ENCODE measurements at places on chromosomes 7 and 10.
A peak's percentile ranks its signal among the peaks of the same experiment; 100 is the strongest.

- peak; percentile 62 for DNase-seq
These were observed 19.4 kb downstream of the NOBOX start for GRCh38 chr7:144384071-144384470.

DNA sequence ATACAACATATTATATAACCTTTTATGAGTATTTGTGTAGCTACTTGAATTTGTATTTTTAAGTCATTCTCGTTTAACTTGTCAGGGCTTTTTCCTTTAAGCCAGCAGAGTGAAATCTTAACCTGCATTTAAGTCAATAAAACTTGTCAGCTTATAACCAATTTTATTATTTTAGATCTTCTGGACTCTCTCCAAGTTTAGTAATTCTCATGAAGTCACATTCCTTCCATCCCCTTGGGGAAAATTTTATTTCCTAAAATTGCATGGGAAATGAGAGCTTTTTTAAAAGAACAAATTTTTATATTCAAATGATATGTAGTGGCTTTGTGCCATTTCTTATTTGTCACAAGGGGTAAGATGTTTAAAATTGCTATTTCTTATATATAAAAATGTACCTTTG, 74.0 kb downstream of the SEPTIN7 start:
- DNase-seq = no peak

DNA sequence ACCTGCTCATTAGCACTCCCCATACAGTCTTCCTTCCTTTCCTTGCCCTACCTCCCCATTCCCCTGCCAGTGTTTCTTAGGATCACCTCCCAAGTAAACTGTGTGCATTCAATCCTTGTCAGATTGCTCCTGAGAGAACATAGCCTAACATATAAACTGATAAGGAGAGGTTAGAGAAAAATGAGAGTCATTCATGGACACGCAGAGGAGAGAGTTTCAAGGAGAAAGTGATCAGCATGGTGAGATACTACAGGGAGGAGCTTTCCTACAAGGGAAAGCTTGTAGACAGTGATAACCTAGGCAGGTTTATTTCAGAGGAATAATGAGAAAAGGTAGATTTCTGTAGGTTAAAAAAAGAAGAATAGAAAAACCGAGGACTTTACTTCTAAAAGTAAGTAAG, 2.8 kb upstream of the ZC3HAV1L start:
- no peak for DNase-seq

GRCh38 chr10:77649333-77650331, 12.0 kb upstream of the KCNMA1 start:
- DNase-seq = no peak

- no peak for DNase-seq
These were observed 42.6 kb downstream of the KIF20B start for GRCh38 chr10:89744026-89744425.

DNA sequence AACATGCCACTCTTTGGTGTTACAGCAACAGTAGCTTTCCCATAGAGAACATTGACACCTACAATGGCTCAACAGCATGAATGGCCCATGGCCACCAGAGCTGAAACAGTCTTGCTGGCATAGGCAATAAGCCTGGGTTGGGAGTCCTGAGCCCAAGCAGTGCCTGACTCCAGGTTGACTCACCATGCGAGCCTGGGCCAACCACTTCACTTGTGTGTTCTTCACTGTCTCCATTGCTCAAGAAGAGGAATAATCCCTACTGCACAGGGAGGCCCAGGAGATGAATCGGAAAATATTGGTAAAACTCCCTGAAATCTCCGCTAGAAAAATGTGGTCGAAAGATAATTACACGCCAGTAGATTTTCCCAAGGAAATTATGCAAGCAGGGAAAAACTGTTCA, 89.2 kb upstream of the INHBA start:
- no peak for DNase-seq

- no peak for DNase-seq
These were observed 79.3 kb downstream of the CTTNBP2 start for GRCh38 chr7:117793976-117794375.

DNA sequence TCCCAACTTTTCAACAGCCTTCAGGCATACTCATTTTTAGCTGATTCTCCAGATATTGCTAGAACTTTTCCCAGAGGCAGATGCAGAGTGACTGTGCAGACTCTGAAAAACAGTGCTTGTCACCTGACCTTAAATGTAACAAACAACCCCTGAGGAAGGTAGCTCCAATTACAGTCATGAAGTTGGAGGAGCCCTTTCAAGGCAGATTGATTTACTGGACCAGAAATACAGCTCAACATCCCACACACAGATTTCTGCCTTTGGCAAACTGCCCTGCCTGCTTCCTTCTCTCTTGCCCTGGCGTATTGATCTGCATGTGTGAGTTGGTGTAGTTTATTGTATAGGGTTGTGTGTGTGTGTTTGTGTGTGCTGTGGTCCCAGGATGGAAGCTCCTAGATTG, 38.5 kb downstream of the PYROXD2 start:
- DNase-seq = no peak

DNA sequence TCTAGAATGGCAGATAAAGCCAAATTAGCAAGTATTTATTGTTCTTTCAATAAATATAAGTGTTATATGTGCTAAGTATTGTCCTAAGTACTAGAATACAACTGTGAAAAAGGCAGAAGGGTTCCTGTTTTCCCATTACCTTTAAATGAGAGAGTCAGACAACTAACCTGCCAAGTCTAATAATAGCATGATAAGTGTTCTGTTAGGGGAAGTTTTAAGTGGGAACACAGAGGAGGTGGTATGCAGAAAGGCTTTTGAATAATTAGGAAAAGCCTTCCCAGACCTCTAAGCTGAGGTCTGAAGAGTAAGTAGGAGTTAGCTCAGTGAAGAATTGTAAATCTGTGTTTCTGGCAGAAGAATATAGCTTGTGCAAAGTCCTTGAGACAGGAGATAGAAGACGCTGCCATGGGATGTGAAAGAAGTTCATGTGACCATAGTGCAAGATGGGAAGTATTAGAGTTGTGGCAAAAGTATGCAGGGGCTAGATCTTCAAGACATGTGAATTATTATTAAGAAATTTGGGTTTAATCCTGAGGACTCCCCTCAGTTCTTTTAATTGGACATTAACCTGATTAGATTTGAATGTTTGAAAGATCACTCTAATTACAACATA, 12.5 kb downstream of the SHOC2 start:
- DNase-seq = no peak

- DNase-seq = no peak
These were observed 410.9 kb downstream of the TCERG1L start for GRCh38 chr10:130900441-130901160.

- DNase-seq = no peak
These were observed 203.2 kb upstream of the SHH start for GRCh38 chr7:156015237-156016020.

- DNase-seq = no peak
These were observed 101.2 kb upstream of the PARD3 start for GRCh38 chr10:34916314-34916713.

- DNase-seq = no peak
These were observed 402.5 kb downstream of the RPS24 start for GRCh38 chr10:78436222-78436573.

DNA sequence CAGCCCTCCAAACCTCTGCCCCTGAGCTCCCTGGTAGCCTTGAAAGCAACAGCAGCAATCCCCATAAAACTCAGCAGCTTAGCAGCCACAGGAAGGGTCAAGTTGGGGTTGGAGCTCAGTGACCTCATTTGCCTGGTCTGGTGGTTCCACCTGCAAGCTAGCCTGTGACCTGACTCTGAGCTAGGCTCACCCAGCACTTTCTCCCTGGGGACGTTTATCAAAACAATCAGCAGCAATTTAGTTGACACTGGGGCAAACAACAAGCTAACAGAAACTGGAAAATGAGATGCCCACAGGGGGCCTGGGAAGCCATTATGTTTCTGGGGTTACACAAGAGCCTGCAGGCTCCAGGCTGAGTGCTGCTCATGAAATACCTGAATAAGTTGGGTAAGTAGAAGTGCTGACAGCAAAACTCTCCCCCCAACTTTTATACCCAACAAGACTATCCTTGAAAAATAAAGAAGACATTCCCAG, 22.4 kb upstream of the CRYGN start:
- peak; percentile 18 for DNase-seq

DNA sequence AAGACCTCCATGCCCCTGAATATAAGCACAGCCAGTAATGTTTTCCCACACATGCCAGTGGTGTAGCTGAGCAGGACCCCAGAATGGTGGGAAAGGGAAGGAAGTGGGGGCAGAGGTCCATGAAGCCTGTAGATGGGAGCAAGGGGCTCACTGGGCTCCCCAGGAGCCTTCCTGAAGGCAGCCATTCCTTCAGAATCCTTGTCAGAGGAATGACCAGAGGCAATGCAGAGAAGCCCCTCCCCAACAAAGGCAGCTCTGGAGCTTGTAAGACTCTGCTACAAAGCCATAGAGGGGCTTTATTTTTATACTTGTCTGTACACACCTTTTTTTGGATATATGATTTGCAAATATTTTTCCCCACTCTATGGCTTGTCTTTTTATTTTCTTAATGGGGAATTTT, 165.0 kb upstream of the TCF7L2 start:
- no peak for DNase-seq

- peak; percentile 73 for DNase-seq
These were observed 327.6 kb downstream of the TNS3 start for GRCh38 chr7:47254081-47254977.

- no peak for DNase-seq
These were observed 16.0 kb downstream of the TCAF1 start for GRCh38 chr7:143885951-143886350.

DNA sequence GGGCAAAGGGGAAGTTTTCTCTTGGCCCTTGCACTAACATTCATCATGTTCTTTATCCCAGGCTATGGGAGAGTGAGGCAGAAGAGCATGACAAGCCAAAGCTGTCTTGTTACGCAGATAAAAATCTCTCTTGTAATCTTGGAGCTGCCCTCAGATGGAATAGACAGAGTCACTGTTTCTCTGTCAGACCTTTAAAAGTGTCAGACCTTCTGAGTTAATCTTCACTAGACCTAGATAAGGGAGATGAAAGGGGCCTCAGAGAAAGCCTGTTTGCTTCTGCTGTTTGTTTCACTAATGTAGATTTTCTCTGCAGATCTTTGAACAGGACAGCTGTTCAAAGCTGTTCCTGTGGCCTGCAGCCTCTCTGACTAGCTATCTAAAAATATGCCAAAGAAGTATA, 112.9 kb downstream of the KIF20B start:
- no peak for DNase-seq

- no peak for DNase-seq
These were observed 28.5 kb downstream of the OSBPL3 start for GRCh38 chr7:24951441-24951980.

- peak; percentile 47 for DNase-seq
These were observed 620 bp downstream of the BET1 start for GRCh38 chr7:94003446-94004023.

- no peak for DNase-seq
These were observed 248.1 kb downstream of the ABCA13 start for GRCh38 chr7:48419401-48419800.

DNA sequence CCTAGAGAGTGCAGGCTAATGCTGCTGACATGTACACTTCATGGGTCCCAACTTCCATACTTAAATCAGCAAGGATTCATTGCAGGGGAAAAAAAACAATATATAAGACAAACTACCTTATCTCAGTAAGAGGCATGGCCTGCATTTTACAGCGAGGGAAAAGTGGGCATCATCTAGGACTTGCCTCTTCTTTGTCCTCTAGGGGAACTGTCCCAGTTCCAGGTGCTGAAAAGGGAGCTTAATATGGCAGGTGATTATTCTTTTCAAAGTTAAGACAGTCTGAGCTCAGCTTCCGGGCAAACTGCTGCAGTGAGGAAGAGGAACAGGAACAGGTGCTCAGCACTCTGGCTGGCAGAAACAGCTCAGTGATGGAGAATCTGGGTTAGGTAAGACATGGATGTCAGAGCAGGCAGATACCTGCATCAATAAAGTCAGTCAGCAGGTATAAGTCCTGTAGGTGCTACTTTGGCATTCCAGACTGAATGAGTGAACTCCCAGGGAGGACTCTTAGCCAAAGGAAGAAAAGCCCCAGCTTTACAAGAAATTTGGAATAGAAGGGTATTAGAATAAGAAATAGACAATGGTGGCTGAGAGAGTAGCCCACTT, 147.2 kb downstream of the TMEM178B start:
- no peak for DNase-seq

GRCh38 chr10:26520575-26520974, 82.4 kb downstream of the APBB1IP start:
- DNase-seq = no peak

DNA sequence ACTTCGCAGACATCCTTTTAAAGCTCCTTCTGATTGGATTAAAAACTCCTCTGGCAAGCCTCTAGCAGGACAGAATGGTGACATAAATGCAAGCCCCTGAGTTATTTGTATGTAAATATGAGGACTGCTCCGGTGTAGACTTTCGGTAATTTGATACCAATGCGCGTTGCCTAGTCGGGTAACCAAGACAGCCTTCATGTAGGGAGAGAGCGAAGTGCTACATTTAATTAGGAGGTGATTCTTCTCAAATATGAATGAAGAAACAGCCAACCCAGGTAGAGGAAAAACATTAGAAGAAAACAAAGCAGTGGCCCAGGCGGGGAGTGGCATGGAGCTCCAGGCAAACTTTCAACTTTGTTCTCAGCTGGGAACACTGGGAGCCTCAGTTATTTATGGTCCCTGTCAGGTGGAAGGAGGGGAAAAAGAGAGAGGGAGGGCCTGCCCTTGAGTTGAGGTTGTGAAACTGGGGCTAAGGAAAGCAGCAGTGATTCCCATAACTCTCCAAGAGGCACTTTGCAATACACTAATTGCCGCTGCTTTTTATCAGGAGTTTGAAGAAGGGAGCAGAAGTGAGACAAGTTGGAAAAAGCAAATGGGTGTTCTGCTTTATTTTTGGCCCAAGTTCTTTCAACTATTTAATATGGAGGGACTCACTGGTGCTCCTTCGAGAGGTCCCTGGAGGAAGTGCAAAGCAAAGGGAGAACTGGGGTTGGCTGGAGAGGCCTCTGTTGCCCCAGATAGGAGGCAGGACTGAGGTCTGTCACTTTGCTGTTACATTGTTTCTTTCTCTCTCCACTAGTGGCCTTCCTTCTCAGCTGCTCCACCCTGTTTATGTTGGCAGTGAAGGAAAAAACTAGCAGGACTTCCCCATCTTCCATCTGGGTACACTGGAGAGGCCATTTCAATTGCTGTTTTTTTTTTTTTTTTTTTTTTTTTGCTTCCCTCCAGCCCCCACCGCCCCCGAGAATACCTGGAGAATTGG, 234.6 kb upstream of the CCDC6 start:
- DNase-seq = peak; percentile 48

- no peak for DNase-seq
These were observed 19.4 kb downstream of the INPP5A start for GRCh38 chr10:132556994-132557441.

All from LoVo (cell line).